Hepatocyte (in vitro differentiated cells): ENCODE measurements at places on chromosomes 7 and 10. TPM values are rescaled to one million over a fixed set of nuclear protein-coding genes. Genes with fewer than 3 reads are reported as not detected.
A peak's percentile ranks its signal among the peaks of the same experiment; 100 is the strongest.

ARHGEF35 gene
- total RNA-seq: 14.5 and 17.1 TPM in 2 replicates

- peak overlapping the region; percentile 34 for H3K4me3 ChIP-seq
- peaks cover 12% of the 10 kb centered on the region for H3K4me1 ChIP-seq
- H3K36me3 ChIP-seq: no peaks in the 10 kb centered on the region
- peak; percentile 92 for DNase-seq
- H3K27me3 ChIP-seq: peaks cover 92% of the 10 kb centered on the region
- H3K27ac ChIP-seq: no peak overlapping the region
These were observed 4.2 kb upstream of the HOXA7 start for GRCh38 chr7:27160546-27161213.

DNA sequence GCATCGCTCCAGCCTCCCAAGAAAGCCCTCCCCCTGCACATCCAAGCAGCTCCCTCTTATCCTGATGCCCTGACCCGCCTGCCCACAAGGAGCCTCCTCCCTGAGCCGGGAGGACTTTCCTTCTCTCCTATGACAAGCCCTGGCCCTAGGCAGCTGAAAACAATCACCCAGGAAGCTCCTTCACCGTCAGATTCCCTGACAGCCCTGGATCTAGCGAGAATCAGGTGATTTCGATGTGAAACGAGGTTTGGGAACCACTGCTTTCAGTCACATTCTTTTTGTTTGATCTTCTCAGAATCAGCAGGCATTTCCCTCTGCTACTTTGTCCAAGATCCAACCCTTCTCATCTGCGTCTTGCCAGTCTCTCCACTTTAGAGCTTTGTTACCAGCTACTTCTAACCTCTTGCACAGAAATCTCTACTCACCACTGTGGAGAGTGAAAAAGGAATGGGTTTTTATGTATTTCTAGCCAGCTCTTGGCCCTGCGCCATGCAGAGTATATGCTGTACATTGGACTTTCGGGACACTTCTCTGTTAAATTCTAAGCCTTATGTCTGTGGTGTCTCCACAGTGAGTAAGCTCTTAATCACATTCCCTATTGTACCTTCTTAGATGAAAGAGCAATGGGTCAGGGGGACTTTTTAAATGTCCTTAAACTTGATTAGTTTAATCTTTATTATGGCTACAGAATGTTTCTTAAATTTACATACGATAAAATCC is 253.2 kb upstream of the C7orf33 start:
- peak; percentile 43 for DNase-seq
- no peaks in the 10 kb centered on the region for H3K36me3 ChIP-seq
- H3K4me1 ChIP-seq: peaks cover 7% of the 10 kb centered on the region
- H3K27me3 ChIP-seq: peaks cover 41% of the 10 kb centered on the region
- H3K27ac ChIP-seq: peak overlapping the region; percentile 84
- H3K4me3 ChIP-seq: no peak overlapping the region

DNA sequence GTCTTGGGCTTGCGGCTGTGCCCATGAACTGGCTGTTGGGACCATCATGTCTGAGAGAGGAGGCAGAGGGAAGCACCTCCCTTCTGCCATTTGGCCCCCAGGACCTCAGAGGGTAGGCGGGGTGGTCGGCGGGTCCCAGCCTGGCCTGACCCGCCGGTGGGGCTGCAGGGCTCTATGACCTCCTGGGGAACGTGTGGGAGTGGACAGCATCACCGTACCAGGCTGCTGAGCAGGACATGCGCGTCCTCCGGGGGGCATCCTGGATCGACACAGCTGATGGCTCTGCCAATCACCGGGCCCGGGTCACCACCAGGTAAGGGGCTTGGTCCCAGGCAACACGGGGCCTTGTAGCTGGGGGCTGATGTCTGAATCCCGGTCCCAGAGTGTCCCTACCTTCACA is 14.1 kb downstream of the SUMF2 start:
- no peaks in the 10 kb centered on the region for H3K27me3 ChIP-seq
- no peak for DNase-seq
- H3K27ac ChIP-seq: no peak overlapping the region
- no peak overlapping the region for H3K4me3 ChIP-seq
- no peaks in the 10 kb centered on the region for H3K4me1 ChIP-seq

DNA sequence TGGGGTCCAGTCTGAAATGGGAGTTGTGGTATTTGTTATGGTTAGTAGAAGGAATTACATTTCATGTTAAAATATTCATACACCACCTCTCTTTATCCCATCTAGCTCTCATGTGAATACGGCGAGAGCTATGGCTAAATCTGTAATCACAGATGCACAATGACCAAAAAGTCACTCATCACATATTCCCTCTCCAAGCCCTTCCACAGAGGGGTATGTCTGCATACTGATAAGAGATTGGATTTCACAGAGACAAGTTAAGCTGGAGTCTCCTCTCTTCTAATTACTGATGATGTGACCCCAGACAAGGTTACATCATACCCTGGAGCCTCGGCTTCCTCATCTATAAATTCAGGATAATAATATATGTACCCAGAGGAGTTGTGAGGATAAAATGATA is 237.8 kb upstream of the RHOBTB1 start:
- H3K27me3 ChIP-seq: no peaks in the 10 kb centered on the region
- no peak overlapping the region for H3K27ac ChIP-seq

LLCFC1 gene
- not detected in 2 replicates for total RNA-seq

CALHM1 gene
- not detected in 2 replicates for total RNA-seq

CYP2C19 gene
- total RNA-seq: 44.6 and 46.4 TPM in 2 replicates
